CD4-positive, alpha-beta T cell treated with Interleukin-6 at 100 ng/mL for 8 hours (primary cell): ENCODE measurements at places on chromosomes 2 and 18.

GRCh38 chr2:161379740-161380139 is 36.4 kb upstream of the TBR1 start:
- DNase-seq = no peak

DNA sequence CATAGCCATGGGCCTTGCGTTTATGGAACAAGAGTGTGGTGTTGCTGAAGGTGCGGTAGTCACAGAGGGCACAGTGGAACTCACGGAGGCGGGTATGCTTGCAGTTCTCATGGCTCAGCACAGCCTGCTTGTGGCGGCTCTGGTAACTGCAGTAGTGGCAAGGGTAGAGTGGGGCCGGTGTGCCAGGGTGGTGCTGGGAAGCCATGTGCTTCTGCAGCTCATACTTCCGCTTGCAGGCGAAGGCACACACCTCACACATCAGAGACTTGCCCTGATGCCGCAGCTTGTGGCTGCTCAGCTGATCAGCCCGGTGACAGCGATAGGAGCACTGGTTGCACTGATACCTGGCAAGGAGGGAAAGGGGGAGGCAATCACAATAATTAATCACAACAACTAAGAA is 14.7 kb downstream of the ZNF142 start:
- DNase-seq = no peak

- DNase-seq = no peak
Observed at GRCh38 chr2:128178149-128178649, 87.2 kb downstream of the UGGT1 start.

DNA sequence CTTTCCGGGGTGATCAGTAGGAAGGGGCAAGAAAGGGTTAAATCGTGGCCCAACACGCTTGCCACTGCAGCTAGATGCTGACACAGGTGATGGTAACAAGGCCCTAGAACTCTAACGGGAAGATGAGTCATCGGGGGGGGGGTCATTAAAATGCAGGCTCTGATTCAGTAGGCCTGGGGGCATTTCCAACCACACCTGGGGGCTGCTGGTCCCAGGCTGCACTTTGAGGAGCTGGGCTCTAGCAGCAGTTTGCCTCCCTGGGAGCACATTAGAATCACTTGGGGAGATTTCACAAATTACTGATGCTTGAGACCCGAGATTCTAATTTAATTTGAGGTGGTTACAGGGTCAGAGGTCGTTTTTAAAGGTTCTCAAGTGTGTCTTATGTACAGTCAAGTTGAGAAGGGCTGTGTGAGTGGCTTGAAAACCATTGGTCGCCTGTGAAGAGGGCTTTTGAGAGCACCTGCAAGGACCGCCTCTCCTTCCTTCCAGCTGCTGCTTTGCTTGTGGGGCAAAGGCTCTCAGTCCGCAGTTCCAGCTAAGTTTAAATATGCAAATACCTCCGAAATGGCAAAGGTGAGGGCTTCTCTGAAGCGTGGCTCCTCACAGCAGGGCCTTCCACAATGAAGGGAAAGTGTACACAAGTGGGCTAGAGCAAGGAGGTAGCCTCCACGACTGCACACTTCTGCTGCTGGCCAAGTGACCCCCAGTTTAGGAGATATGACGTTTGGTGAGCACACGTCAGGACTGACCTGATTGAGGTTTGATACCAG is 128.0 kb upstream of the MSH6 start:
- no peak for DNase-seq

DNA sequence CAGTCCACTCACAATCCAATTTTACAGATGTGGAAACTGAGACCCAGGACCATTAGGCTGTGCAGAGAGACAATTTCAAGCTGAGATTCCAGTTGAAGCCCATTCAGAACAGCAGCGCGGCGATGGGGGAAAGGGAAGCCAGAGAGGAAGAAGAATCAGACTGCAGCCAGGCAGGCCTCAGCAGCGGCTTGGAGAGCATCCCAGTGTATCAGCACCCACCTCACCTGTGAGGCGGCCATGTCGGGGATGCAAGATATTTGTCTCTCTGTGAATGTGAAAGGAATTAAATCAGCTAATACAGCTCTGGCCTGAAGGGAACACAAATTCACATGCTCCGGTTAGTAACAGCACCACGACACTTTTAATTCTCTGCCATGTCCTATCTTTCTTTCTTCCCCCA is 198.0 kb upstream of the SOX11 start:
- no peak for DNase-seq

GRCh38 chr18:53984021-53984420 is 240.4 kb downstream of the MBD2 start:
- no peak for DNase-seq

- DNase-seq = no peak
Observed at GRCh38 chr2:234792621-234793022, 159.2 kb upstream of the SH3BP4 start.

GRCh38 chr2:108615480-108616090 is 81.3 kb downstream of the LIMS1 start:
- no peak for DNase-seq

GRCh38 chr2:233387225-233387624 is 32.9 kb downstream of the DGKD start:
- no peak for DNase-seq

- no peak for DNase-seq
Observed at GRCh38 chr2:64165706-64166105, 21.5 kb upstream of the PELI1 start.

DNA sequence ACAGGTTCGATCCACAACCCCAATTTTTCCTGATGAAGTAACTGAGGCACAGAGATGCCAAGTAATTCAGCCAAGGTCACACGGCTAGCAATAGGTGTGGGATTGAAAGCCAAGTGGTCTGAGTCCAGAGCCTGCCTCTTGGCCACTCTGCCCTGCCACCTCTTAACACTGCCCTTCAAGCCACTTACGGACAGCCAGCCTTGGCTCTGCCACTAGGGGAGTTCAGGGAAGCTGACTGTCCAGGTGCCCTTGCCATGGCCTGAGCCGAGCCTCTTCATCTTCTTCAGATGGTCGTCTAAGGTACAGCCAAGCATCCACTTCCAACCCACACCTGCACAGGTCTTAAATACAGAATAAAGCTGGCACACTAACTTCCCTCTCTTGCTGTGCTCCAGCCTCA is 99.3 kb upstream of the GPR45 start:
- no peak for DNase-seq

DNA sequence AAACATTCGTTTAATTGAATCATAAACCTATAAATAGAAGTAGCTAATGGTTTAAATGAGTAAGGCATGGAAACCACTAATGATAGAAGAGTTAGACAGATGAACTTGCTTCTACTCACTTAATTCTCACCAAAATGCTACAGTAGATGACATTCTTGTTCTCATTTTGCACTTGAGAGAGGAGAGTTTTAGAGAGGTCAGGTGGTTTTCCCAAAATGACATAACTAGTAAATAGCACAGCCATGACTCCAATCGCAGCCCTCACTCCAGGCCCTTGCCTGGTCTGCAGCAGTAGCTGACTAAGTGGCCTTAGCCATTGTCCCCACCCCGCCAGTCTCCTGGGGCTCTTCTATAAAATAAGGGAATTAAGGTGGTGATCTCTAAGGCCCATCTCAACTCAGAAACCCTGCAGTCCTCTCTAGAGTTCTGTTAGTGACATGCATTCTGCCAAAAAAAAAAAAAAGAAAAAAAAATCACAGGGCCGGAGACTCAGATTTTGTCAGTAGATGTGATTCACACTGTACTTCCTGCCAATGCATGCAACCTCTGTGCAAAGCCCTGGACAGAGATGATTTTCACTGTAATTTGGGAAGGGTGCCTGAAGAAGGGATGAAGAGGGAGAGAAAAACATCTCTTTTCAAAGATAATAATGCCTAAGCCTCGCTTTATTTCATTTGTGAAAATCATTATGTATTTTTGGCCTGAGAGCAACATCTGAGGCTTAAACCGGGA is 221.8 kb downstream of the ANAPC1 start:
- DNase-seq = no peak

- DNase-seq = no peak
Observed at GRCh38 chr18:42484648-42485047, 529.6 kb downstream of the PIK3C3 start.

DNA sequence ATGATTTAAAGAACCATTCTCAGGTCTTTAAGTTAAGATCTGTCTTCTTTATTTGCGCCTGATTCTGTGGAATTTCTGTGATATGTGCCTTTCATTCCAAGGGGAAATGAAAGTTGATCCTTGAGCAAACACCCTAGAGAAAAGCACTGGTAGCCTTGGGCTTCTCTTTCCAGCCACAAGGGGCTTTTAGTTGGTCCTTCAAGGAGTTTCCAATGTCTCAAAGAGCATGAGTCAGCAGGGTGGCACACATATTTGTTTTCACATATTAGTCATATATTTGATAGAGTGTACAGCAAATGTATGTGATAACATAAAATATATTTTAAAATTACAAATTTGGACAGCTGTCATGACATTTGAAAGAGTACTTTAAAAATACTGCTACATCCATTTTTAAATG is 339.5 kb downstream of the TXNL1 start:
- no peak for DNase-seq

- DNase-seq = no peak
Observed at GRCh38 chr18:5173236-5173635, 23.8 kb downstream of the AKAIN1 start.

- no peak for DNase-seq
Observed at GRCh38 chr18:63476668-63477067, at the start of gene SERPINB5. Gene SERPINB5 (plus strand): TSS chr18:63476958. CDS start chr18:63484429, 7,471 bp downstream.

DNA sequence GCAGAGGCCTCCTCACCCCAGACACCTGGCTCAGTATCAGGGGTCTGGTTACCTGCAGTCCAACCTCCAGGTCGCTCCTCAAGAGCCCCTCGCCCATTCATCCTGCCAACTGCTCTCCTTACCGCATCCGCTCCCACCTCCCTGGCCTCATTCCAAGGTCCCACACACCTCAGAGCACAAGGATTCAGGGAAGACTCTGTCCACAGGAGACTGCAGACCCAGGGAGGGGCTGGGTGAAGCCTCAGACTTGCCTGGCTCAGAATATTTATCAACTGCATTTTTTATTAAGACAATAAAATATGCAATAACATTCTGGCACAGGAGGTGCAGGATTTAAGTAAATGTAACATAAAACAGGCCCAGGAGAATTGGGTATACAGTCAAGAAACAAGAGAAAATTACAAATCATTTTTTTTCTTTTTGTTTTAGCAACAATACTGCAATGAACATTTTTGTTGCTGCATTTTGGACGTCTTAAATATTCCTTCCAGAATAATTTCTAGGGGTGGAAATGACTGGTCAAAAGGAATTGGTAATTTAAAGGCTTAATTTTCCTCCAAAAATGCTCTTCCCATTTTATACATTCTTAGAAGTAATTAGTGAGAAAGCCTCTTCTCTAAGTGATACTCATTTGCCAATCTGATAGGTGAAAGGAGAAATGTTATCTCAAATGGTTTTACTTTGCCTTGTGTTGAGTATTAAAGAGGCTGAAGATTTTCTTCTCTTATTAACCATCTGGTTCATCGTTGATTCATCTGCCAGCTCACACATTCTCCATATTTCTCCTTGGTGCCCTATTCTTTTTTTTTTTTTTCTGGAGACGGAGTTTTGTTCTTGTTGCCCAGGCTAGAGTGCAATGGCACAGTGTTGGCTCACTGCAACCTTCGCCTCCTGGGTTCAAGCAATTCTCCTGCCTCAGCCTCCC is 42.5 kb downstream of the TEX44 start:
- DNase-seq = no peak

GRCh38 chr18:48462510-48462909 is 53.3 kb upstream of the ZBTB7C start:
- DNase-seq = no peak

DNA sequence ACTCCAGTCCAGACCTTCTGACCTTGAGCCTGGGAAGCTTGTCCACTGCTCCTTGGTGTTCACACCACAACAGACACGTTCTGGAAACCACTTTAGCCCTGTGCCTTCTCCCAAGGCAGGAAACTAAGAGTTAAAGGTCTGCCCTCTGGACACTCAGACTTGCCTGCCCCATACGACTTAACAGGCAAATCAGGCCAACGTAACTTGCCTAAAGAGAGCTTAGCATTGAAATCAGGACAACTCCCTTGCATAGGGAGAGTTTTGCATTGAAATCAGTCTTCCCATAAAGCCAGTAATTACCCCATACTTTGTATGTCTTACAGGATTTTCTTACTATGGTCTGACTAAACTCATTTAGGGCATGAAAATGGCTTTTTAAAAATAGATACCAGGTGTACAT is 18.5 kb downstream of the NFE2L2 start:
- DNase-seq = no peak

DNA sequence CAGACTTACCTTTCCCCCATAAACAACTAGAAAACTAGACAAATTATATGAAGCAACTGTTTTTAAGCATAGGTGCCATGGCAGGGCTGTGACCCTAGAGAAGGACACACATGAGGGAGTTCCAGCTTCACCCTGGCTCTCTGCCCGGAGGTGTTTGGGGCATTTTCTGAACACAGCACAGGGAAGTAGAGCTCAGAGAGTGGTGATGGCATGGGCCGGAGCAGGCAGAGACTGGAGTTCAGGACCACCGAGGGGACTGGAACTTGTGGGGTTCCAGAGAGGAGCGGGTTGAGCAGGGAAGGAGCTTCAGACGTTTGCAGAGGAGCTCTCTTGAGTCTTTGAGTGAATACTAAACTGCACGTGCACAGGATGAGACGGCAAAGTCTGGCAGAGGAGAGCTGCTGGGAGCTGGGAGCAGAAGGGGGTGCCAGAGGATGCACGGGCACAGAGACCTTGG is 26.5 kb upstream of the KLF11 start:
- DNase-seq = no peak

DNA sequence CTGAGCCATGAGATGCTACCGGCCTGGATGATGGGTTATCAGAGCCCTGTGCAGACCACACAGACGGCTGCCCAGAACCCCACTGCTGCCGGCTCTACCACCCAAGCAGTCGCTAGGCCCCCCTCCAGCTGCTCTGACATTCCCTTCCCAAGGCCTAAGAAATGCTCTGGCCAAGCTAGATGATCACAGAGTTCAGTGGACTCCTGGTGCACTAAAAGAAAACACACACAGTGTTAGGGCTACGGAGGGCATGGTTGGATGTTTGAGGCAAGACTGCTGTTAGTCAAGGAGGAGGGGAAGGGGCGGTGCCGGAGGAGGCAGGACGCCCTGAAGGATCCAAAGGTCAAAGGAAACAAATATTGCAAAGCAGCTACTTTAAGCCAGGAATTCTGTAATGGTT is 174.5 kb downstream of the MYCN start:
- no peak for DNase-seq
